ENCODE measurements at places on chromosomes 6 and 20.

DNA sequence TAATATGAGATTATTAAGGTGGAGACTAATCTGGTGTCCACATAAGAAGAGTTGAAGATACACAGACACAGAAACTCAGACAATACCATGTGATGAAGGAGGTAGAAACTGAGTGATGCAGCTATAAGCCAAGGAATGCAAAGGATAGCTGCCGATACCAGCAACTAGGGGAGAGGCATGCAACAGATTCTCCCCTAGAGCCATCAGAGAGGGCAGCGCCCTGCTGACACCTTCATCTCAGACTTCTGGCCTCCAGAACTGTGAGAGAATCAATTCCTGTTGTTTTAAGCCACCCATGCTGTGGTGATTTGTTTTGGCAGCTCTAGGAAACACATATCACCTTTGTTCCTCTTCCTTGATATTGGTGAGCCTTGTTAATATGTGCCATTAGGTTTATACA, 41.5 kb downstream of the STXBP5 start:
- DNase-seq: no peak

DNA sequence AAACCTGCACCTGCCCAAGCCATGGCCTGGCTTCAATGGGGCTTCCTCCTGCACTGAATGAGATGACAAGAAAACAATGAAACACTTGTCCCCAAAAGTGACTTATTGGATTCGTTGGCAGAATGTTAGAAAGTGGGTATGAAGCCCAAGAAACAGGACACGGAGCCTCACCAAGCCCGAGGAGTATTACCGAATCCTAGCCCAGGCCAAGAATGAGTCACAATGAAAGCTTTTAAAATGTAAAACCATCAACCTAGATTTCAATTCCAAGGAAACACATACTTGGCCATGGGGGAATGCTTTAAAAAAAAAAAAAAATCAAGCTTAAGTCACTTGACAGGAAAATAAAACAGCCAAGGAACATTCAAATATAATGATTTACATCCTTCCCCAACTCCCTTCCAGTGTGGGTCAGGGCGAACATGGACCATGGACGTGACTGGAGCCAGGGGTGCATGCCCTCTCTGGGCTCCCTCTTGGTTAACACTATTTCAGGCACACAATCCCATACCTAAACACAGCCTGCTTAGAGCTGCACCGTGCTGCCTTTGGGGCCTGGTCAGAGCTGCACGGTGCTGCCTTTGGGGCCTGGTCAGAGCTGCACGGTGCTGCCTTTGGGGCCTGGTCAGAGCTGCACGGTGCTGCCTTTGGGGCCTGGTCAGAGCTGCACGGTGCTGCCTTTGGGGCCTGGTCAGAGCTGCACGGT, 3.1 kb upstream of the STX16 start:
- DNase-seq: no peak

DNA sequence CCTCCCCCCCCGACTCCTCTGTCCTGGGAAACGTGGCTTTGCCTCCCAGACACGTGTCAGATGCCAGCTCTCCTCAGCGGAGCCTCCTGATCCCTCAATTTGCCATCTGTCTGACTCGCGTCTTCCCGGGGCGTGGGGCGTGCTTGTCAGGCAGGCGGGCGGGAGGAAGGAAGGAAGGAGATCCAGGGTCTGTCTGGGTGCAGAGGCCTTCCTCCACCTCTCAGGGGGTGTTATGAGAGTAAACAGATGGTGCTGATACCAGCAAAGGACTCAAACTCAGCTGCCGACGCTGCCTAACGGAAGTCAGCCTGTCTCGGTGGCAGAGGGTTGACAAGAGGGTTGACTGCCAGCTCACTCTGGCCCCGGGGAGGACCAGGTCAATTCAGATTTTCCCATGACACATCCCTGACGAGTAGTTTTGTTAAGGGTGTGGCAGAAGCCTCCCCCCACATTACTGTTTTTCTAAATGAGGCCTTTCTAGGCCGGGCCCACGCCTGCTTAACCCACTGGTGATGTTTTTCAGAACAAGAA, 17.0 kb downstream of the UQCC2 start:
- DNase-seq: peak; percentile 36

DNA sequence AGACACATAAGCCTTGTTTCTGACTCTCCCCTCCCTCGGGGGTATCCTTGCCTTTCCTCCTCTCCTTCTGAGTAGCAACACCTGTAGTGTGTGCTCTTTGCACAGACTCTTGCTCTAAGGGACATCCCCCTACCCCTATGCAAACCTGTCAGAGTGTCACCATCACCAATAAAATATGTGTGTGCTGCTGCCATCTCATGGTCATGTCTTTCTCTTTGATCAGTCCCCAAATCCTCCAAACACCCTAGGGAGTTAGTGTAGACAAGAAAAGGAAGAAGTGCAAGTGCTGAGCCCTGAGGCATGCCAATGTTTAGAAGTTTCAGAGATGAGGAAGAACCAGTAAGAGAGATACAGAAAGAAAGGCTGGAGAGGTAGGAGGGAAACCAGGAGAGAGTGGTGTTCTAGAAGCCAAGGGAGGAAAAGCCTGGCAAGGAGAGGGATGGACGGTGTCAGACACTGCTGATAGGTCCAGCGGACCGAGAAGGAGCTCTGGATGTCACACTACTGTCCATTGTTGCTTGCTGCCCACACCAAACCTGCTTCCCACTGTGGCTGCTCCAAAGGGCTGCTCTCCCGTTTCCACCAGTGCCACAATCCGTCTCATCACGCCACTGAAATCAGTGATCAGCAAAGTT, 16.4 kb downstream of the TRMT6 start:
- DNase-seq: no peak

GRCh38 chr6:157821342-157822033, 1.6 kb upstream of the SNX9 start:
- no peak for DNase-seq

- no peak for DNase-seq
Observed at GRCh38 chr6:8825726-8826125, 390.4 kb upstream of the SLC35B3 start.

DNA sequence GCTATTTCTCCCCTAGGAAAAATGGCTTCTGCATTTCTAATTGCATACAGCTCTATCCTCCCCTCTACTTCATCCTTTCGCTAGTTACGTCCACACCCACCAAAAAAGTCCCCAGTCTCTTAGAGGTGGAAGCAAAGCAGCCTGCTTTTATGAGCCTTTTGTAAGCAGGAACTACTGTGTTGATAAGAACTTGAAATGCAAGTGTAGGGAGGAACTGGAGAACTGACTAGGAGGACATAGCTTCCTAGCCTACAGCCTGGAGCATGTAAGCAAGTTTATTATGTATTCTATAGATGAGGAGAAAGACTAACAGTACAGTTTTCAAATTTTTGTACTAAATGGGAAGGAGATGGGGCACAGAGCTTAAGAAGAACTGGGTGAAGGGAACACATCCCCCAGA, 10.3 kb downstream of the ARHGAP18 start:
- no peak for DNase-seq

GRCh38 chr6:146422789-146423375, 120.8 kb upstream of the RAB32 start:
- DNase-seq: no peak

GRCh38 chr20:51444922-51445438, 97.5 kb downstream of the NFATC2 start:
- no peak for DNase-seq

- DNase-seq: no peak
Observed at GRCh38 chr6:25388776-25389175, 109.6 kb downstream of the CARMIL1 start.

DNA sequence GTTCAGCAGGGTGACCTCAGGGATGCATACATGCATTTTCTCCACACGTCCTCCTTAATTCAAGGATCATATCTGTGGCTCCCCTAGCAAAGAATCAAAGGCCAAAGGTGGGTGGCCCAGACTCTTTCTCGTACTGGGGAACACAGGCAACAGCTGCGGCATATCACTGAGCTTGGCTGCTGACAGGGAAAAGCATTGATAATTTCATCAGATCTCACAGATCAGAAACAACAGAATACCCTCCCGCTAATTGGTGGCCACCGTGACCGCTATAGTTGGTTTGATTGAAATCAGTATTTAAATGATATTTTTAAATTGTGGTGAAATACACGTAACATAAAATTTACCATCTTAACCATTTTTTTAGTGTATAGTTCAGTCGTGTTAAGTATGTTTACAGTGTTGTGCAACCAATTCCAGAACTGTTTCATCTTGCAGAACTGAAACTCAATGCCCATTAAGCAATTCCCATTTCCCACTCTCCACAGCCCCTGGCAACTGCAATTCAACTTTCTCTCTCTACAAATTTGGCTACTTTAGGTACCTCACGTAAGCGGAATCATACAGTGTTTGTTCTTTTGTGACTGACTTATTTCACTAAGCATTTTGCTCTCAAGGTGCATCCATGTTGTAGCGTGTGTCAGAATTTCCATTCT, 74.7 kb upstream of the TMEM170B start:
- DNase-seq: no peak

DNA sequence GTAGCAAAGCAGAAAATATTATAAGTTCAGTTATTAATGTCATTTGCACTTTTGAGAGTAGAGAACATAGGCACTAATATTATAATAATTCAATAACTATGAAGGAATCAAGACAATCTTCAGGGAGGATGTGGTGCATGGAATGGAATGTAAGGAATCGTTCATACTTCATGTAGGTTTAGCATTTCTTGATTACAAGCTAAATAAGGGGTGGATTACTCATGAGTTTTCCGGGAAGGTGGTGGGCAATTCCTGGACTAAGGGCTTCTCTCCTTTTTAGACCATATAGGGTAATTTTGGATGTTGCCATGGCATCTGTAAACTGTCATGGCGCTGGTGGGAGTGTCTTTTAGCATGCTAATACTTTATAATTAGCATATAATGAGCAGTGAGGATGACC, 9.1 kb upstream of the BTNL2 start:
- DNase-seq: no peak

DNA sequence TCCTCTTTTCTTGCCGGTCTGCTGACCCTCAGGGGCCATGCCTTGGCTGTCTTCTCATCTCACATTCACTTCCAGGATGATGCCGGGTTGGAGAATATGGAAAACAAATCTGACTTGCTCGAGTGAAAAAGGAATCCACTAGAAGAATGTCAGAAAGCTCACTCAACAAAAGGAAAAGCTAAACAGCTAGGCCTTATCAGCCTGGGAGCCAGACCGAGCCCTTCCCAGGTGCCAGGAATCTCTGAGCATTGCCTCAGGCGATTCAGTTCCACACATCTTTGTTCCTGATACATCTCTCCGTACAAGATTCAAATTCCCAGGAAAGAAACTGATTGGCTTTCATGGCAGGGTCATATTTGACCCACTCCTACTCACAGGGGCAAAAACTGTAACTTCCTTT, 9.2 kb upstream of the OSER1 start:
- DNase-seq: no peak

DNA sequence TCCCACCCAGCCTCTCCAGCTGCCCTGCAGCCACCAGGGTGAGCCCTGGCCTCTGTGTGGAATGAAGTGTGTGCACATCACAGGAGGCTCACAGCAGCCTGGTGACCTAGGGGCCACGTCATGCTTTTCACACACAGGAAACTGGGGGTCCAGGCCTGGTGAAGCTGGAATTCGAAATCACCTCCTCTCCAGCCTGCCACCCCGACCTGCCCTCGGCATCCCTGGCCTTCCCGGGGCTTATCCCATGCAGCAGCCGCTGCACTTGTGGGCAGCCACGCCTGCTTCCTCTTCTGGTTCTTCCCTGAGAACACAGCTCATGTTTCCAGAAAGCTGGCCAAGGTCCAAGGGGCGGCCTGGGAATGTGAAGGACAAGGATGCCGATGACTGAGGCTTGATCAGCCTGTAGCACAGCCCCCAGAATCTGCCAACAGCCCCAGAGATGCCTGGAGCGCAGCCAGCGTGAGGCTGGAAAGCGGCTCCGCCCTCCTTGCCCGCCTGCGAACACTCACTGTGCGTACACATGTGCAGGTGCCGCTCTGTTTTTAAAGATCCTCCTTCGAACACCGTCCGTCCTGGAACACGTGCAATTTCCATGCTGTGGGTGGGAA, 4.2 kb upstream of the NTSR1 start:
- DNase-seq: no peak

DNA sequence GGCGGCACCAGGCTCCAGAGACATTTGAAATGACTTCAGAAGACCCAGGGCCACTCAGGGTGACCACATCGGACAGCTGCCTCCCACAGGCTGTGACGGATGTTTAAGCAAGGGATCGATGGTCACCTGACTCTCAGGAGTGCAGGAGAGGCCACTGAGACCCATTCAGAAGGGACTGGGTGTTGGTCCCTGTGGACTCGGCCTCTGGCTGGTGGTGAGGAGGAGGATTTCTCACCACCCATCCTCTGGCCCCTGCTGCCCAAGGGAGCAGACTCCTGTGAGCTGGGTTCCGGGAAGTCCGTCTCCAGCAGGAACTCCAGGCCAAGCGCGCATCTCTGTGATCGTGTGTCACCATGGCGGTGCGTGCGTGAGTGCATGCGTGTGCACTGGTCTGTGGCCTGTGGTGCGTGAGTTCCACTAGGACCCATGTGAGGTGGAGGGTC, 25.5 kb downstream of the NPEPL1 start:
- no peak for DNase-seq

DNA sequence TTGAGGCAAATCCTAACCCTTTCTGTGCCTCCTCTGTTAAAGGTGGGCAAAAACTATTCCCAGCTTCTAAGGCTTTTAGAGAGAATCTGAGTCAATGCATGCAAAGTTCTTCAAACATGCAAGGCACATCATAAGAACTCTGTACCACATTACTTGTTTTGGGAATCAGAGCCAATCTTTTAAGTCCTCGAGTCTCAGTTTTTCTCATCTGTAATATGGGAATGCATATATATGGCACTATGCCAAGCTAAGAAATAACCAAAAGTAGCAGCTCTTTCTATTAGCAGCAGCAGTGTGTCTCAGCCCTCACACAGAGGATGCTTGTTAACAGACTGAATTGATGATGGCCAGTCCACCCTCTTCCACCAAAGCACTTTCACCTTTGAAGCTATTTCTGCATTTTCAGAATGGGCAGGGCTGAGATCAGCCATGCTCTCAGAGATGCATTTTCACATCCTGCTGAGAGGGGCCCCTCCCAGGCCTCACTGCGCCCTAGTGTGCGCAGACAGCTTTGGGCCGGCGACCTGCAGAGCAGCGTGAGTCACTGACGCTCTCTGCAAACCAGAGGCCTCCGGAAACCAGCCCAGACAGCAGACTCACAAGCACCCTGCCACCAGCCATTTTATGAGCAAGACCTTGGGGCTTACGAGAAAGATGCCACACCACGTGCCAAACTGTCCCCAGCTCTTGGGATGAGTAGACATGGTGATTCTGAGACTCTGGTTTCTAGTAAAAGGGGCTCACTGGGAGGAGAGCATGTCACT, 138.0 kb downstream of the NFATC2 start:
- peak; percentile 47 for DNase-seq

- DNase-seq: no peak
Observed at GRCh38 chr6:136095986-136096385, 154.1 kb downstream of the MTFR2 start.

All from stimulated activated CD8-positive, alpha-beta memory T cell treated with anti-CD3 and anti-CD28 coated beads, Interleukin-15, amount 100 ng/mL, for 24 hours (primary cell).